Hematopoietic multipotent progenitor cell treated with erythropoietin and hydrocortisone succinate and interleukin-3 and kit ligand, for 15 days (in vitro differentiated cells): ENCODE measurements at places on chromosomes 13 and 19.
A peak's percentile ranks its signal among the peaks of the same experiment; 100 is the strongest.

DNA sequence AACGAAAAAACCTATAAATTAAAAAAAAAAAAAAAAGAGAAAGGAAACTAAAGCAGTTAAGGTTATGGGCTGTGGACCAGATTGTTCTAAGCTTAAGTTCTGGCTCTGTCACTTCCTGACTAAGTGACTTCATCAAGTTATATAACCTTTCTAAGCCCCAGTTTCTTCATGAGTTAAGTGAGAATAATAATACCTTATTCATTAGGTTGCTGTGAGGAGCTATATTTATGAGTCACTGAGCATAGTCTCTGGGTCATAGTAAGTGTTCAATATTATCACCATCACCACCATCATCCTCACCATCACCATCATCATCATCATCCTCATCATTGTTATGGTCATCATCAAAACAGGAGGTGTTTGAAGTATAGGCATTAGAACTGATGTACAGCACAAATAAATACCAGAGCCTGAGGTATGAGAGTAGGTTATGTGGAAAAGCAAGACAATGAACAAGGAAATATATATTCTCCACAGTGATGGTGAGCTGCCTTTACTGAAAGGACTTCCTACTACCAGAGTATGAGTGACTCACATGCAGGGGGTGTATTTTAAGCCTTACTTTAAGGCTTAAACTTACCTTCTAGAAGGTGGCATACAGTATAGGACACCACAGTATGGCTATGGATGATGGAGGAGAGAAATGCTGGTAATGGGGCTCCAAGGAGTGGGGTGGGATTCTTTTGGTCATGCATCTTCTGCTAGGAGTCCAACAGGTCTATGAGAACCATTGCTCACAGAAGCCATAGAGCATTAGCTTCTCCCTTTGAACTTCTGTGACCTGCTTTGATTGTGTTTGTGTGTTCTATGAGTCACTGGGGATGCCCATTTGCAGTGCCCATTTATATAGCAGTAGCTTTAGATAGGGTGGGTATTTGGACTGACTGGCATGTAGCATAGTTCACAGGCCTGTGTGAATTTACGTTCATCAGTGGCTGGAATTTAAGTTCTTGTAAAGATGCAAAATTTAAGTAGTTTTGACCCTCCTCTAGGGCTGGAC lies 104.4 kb downstream of the KLF5 start:
- no peak for DNase-seq

- DNase-seq = no peak
Observed at GRCh38 chr13:46982856-46983582, 86.2 kb upstream of the HTR2A start.

GRCh38 chr13:92143766-92144165 lies 745.3 kb downstream of the GPC5 start:
- DNase-seq = no peak

- DNase-seq = peak; percentile 84
Observed at GRCh38 chr19:46728693-46729339, 11.9 kb upstream of the PRKD2 start.

DNA sequence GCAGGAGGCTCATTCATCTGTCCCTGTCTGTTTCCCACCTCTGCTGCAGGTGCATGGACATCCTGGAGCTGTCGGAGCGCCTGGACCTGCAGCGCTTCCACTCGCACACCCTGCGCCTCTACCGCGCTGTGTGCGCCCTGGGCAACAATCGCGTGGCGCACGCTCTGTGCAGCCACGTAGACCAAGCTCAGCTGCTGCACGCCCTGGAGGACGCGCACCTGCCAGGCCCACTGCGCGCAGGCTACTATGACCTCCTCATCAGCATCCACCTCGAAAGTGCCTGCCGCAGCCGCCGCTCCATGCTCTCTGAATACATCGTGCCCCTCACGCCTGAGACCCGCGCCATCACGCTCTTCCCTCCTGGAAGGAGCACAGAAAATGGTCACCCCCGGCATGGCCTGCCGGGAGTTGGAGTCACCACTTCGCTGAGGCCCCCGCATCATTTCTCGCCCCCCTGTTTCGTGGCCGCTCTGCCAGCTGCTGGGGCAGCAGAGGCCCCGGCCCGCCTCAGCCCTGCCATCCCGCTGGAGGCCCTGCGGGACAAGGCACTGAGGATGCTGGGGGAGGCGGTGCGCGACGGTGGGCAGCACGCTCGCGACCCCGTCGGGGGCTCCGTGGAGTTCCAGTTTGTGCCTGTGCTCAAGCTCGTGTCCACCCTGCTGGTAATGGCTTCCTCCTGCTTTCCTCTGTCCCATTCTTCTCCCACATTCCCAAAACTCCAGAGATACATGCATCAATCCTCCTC lies 52.2 kb downstream of the RYR1 start:
- DNase-seq = no peak

DNA sequence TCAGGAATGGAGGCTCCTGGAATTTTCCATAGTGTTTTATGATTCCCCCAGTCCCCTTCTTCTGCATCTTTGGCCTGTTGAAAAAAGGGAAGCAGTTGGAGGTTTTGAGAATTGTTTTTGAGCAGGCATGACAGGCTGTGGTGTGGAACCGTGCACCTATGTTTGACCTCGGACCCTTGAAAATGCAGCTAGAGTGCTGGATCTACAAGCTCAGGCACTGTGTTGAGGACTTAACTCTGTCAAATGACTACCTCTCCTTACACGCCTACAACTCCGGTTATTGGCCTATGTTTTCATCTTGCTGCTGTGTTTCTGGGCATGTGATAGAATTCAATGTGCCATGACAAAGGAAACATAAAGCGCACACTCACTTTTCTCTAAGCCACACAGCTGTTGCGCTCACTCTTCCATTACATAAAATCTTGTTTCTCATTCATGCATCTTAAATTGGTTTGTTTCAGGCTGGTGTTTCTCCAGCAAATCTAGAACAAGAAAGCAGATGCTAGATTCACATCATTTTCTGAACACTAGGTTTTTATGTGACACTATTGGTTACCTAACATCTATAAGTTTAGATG lies 616.6 kb downstream of the FGF9 start:
- DNase-seq = no peak

DNA sequence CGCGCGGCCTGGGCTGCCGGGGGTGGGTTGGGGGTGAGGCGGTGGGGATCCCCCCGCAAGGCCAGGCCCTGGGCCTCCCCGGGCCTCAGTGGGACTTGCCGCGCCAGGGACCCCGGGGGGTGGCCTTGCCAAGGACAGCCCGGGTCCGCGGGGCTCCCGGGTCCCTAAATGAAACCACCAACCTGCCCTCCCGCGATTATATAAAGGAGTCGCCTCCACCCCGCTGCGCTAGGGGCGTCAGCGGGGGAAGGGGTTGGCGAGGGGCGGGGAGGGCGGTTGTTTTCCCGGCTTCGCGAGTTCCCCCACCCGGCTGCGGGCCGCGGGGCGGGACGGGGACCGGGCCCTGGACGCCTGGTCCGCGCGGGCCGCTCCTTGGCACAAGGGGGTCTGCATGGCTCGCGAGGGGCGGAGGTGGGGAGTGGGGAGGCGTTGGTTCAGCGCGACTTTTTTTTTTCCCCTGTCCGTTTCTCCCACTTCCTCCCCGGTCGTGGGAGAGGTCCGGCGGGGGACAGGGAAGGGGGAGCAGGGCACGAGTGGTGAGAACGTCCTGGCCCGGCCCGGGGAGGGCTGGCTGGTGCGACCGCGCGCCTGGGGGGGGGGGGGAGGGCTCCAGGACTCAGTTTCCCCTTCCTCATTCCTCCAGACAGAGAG lies 822 bp upstream of the ZBTB7A start:
- DNase-seq = no peak

GRCh38 chr19:22606212-22606553 lies 27.9 kb upstream of the ZNF492 start:
- no peak for DNase-seq

GRCh38 chr13:95627590-95627989 lies 16.9 kb downstream of the DZIP1 start:
- no peak for DNase-seq

GRCh38 chr13:63693696-63694095 lies 2278.0 kb upstream of the PCDH20 start:
- DNase-seq = no peak

- no peak for DNase-seq
Observed at GRCh38 chr19:51023946-51024345, 2.5 kb downstream of the KLK11 start.
